ENCODE measurements at places on chromosomes 16 and 17. TPM values are rescaled to one million over a fixed set of nuclear protein-coding genes. Genes with fewer than 3 reads are reported as not detected.

The KRTAP4-1 gene
- not detected for total RNA-seq

DNA sequence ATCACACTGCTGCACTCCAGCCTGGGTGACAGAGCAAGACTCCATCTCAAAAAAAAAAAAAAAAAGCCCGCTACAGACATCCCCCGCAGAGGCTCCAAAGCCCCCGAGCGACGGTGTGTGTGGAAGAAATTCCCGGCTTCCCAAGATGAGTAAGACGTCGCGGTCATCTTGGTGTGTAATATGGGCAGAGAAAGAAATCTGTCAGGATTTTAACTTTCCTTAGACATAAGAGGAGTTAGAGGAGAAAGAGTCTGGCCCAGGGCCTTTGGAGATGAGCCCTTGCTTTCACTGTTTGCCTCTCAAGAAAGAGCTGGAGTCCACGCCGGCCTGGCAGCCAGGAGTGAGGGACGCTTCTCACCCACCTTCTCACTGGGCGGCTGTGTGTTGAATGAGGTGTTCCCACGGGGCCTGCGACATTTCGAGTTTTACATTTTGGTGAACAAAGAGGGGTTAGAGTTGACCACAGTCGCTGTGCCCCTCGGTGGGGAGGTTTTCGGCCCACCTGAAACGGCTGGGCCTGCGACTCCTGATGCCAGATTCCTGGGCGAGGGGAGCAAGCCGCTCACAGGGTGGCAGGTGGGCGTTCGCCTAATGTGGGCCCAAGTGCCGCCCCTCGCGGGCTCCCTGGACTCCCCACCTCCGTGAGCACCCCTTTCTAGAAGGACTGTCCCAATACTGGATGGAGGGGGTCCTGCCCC is 17.9 kb downstream of the C1QTNF1 start:
- DNase-seq, result no peak

DNA sequence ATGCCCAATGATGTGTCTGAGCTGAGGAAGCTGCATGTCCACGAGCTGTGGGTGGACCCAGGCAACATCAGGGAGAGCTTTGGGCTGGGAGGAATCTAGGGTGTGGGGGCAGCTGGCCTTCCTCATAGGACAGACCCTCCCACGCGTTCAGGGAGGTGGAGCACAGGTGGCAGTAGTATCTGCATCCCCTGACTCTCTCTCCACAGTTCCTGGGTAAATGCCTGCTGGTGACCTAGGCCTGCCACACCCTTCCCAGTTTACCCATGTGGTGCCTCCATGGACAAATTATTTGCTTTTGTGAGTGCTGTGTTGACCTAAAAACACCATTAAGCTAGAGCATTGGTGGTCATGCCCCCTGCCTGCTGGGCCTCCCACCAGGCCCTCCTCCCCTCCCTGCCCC is 3.2 kb downstream of the HBM start:
- DNase-seq, result no peak

- DNase-seq, result no peak
These were observed 10.9 kb downstream of the HSD3B7 start for GRCh38 chr16:30995927-30996323.

DNA sequence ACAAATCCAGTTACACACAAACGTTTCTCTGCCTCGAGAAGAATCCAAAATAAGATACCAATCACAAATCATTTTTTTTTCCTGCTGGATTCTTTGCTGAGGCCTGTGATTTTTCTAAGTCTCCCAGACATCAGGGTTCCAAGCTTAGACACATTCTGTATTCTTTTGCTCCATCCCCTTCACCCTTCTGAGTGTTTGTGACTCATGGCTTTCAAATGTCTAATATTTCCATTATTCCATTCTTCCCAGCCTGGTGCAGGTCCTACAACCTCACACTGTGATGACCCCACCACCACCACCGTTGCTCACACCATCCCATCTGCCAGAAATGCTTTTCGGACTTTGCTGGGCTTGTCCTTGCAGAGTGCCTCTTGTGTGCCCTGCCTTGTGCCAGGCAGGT is 480.1 kb downstream of the SOX9 start:
- DNase-seq, result no peak

GRCh38 chr16:12906271-12906670 is 4.9 kb downstream of the SHISA9 start:
- no peak for DNase-seq

GRCh38 chr16:3949287-3949686 is 68.8 kb upstream of the CREBBP start:
- DNase-seq, result no peak

DNA sequence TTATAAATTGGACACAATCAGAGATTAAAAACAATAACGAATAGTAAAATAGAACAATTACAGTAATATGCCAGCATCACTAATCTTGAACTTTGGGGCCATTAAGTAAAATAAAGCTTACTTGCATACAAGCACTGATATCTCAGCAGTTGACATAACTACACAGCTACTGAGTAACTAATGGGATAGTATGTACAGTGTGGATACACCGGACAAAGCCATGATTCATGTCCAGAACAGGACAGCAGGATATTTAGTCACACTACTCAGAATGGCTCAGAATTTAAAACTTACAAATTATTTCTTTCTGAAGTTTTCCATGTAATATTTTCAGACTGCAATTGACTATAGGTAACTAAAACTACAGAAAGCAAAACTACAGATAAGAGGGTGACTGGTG is 427.5 kb downstream of the CDH13 start:
- DNase-seq, result no peak

DNA sequence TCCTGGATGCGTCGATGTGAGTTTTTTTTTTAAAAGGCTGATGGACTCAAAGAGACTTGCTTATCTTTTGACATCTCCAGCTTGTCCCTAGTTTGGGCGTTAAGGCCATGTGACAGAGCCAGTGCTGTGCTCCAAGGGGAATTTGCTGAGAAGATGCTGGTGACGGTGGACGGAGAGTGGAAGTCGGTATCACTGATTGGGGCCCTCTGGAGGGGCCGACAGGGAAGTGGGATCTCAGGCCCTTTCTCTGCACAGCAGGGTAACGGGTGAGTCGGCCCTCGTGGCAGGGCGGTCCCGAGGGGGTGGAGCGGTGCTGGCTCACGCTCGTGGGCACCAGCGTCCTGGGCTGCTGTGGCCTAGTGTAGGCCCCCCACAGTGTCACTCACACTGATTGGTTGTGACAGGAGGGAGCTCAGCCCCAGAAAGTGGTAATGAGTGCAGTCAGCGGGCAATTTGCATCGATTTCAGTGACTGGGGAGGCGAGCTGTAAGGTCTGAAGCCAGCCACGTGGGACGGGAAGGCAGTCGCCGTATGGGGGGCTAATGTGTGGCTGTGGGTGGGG is 91.3 kb downstream of the TBC1D16 start:
- DNase-seq, result no peak

The C1QTNF8 gene
- not detected for total RNA-seq

- no peak for DNase-seq
These were observed 115.2 kb downstream of the C17orf67 start for GRCh38 chr17:56718515-56718914.

DNA sequence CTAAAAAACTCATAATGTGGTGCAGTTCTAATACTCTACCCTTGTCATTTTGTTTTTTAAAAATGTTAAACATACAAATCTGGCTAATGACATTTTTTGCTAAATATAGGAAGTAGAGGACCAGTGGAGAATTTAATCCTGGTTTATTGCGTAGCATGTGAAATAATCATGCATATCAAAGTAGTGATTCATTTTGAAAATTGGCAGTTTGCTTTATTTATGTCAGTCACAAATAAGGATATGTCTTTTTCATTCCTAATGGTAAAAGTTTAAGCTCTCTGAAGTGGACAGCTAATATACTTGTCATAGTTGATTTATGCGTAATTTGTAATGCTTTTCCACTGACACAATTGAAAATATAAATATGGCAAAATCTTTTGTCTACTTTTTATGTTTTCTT is 224.2 kb downstream of the BCAS3 start:
- DNase-seq, result no peak

The SCO1 gene
- 21.2 TPM for total RNA-seq

DNA sequence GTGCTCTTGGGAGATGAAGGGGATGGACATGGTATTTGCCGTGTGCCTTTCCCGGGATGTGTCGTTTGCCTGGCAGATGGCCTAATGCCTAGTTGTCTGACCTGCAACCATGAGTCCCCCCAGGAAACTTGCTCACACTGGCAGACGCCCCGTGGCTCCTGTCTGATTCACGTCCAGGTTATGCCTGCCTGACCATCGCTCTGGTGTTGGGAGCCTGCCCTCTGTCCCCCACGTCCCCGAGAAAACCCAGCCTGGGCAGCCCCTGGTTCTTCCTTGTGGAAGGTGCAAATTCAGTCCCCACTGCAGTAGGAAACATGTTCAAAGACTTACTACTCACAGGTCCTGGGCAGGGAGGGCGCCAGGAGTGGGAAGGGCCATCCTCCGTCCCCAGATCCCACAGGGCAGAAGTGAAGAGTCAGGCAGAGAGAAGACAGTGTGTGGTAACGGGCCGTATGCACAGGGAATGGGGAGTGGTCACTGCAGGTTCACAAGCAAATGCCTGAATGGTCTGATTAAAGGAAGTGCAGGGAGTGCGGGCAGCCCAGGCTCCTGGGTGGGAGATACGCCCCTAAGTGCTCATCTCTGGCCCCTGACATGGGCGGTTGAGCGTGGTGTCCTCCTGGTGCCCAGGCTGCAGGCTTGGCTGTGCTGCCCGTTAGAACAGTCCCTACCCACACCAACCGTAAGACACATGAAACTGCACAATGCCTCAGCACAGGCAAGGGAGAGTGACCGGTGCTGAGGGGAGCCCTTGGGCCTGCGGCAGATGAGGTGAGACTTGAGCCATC is 4.2 kb upstream of the SNAI3 start:
- no peak for DNase-seq

- no peak for DNase-seq
These were observed 271.5 kb downstream of the SOX9 start for GRCh38 chr17:72392056-72393010.

The CHRNB1 gene
- 9.6 TPM for total RNA-seq

The PRSS36 gene
- not detected for total RNA-seq

The SPATA33 gene
- 8.3 TPM for total RNA-seq

GRCh38 chr16:20611975-20612481 is 35.9 kb upstream of the ACSM2B start:
- no peak for DNase-seq

The KRTAP4-4 gene
- not detected for total RNA-seq

GRCh38 chr16:56530872-56531271 is 11.0 kb upstream of the BBS2 start:
- DNase-seq, result no peak

DNA sequence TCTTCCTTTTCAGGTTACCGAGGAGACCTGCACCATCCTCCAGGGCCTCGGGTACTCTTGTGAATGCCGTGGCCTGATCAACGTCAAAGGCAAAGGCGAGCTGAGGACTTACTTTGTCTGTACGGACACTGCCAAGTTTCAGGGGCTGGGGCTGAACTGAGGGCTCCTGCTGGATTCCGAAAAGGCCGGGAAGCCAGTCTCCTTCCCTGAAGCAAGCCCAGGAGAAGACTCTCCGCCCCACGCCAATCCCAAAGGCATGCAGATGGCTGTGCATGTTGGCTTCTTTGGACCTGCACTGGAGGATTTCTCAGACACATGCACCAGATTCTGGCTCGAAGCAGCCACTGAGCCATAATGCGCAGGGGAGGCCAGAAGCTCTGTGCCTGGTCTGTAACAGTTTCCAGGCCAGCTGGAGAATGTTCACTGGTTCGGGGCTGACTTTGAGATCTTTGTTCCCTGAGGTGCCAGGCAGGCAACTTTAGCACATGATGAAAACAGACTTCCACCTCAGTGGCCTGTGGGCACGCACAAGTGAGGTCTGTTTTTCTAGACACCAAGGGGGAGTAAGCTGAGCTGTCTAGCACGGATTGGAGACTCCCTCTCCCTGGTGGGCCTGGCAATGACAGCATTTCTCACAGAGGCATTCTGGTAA is 49.1 kb downstream of the ADCY7 start:
- DNase-seq, result no peak

The CSH1 gene
- total RNA-seq, result not detected

The PPL gene
- total RNA-seq, result 0.18 TPM

The CCL1 gene
- total RNA-seq, result not detected

All from glomerular endothelial cell (primary cell).